ENCODE measurements at places on chromosomes 6 and 20.

GRCh38 chr6:99736302-99736701, 129.7 kb downstream of the PRDM13 start:
- no peak for DNase-seq

- no peak for DNase-seq
These were observed 34.9 kb upstream of the TINAG start for GRCh38 chr6:54273214-54273820.

GRCh38 chr6:165767228-165767627, 104.2 kb upstream of the PDE10A start:
- DNase-seq: no peak

GRCh38 chr6:28794175-28795002, 129.4 kb downstream of the TRIM27 start:
- no peak for DNase-seq

- DNase-seq: no peak
These were observed 18.6 kb downstream of the ADGRF1 start for GRCh38 chr6:47023573-47023972.

- no peak for DNase-seq
These were observed 548.9 kb downstream of the PRKN start for GRCh38 chr6:162178666-162179065.

DNA sequence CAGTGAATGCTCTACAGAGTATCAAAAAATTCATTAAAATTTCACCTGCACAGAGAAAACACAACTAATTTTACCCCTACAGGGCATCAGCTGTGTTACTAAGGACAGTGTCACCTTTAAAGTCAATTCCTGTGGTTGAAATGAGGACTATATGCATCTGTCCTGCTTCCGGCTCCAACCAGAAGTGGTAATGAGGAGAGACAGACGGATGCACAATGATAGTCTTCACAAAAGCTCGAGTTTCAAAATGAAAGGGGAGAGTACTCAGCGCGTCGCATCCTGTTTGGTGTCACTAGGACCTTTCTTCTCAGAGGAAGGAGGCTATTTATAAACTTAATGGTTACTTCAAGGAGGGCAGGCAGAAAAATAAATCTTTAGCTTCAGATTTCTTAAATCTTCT, 86.5 kb downstream of the LYRM4 start:
- DNase-seq: no peak

DNA sequence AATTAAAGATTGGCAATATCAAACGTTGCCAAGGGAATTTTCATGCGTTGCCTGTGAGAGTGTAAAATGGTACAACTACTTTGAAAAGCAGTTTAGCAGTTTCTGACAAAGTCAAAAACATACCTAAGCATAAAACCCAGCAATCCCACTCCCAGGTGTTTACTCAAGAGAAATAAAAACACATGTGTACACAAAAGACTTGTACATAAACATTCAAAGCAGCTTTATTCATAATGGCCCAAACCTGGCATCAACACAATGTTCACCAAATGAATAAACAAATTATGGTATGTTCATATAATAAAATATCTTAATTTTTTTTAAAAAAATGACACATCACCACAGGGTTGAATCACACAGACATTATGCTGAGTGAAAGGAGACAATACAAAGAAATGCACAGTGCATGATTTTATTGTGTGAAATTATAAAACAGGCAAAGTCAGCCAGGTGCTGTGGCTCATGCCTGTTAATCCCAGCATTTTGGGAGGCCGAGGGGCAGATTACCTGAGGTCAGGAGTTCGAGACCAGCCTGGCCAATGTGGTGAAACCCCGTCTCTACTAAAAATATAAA, 240.4 kb upstream of the MARCKS start:
- no peak for DNase-seq

DNA sequence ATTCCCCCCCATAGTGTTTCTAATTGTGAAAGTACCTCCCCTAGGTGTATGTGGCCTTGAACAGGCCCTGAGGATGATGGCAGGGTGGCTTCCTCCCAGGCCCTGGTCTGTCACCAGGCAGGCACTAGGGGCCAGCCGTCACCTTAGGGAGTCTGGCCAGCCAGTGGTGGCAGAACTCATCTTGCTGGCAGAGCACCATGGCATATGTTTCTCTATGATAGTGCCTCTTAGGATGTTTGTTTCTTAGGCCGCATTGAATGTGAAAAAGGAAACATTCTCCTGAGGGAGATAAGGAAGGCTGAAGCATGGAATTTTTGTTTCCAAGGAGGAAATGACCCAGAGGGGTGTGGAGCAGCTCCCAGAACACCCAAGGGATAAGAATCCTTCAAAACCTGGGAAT, 45.2 kb upstream of the KLHL31 start:
- no peak for DNase-seq

- DNase-seq: no peak
These were observed 587 bp downstream of the PDSS2 start for GRCh38 chr6:107458672-107459282.

GRCh38 chr6:111700135-111700690, 94.5 kb upstream of the TRAF3IP2 start:
- DNase-seq: no peak

DNA sequence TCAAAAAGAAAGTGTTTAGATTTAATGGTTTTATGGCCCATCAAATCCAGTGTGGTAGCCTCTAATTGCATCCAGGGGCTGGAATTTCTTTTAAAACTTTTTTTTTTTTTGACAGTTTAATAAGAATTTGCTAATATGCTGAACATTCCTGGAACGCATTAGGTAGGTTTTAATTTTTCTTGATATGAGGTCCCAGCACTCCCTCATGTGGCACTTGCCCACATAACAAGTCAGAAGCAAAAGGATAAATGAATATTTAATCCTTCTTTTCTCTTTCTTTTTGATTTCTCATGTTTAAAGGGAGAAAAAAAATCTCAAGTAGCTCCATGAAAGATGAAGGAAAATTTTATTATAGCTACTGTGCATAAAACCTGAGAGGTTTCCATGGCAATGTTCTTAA, 13.5 kb downstream of the HAO1 start:
- peak; percentile 3 for DNase-seq

GRCh38 chr20:44166008-44166407, 21.0 kb downstream of the JPH2 start:
- DNase-seq: peak; percentile 65

DNA sequence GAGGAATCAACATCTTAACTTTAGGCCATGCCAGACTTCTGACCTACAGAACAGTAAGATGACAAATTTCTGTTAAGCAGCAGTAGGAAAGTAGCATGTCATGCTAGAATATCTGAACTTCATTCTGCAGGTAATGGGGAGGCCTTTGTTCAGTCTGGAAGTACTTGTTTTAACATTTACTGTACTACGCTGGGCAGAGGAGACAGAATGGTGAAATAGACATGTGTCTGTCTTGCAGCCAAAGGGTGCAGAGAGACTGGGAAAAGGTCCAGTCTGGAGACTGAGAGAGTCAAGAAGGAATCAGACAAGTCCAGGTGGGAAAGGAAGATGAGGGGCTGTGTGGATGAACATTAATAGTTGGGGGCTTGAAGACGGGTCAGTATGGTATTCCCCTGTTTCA, 17.5 kb upstream of the ZBTB2 start:
- no peak for DNase-seq

GRCh38 chr6:167578371-167578901, 248.3 kb upstream of the AFDN start:
- no peak for DNase-seq

GRCh38 chr20:49478754-49479689, 3.4 kb downstream of the KCNB1 start:
- DNase-seq: no peak

DNA sequence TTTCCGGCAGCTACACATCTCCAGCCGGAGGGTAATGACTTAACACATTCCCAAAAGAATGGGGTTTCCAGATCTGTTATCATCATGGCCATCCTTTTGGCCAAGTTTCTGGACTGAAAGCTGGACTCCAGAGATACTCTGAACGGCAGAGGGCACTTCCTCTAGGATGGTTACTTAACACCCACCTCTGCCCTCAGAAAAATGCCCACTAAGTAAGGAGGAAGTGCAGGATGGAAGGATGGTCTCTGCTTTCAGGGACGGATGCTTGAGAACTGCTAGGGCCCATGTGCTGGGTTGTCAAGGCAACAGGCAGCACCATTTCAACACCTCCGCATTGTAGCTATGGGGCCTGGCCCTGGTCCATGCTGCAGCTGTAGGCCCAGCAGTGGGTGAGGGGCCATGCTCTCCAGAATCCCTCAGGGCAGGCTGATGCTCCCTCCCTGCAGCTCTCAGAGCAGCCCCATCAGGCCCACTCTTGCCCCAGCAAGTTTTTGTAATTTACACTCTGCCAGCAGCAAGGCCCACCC, 16.5 kb upstream of the TGM3 start:
- no peak for DNase-seq

GRCh38 chr20:62738025-62738881, 29.6 kb downstream of the NTSR1 start:
- DNase-seq: no peak

GRCh38 chr6:85262621-85263020, 187.3 kb upstream of the NT5E start:
- DNase-seq: no peak

- no peak for DNase-seq
These were observed 4.0 kb downstream of the MKKS start for GRCh38 chr20:10430000-10430466.

- DNase-seq: no peak
These were observed 4.4 kb downstream of the IL20RA start for GRCh38 chr6:137040393-137040792.

DNA sequence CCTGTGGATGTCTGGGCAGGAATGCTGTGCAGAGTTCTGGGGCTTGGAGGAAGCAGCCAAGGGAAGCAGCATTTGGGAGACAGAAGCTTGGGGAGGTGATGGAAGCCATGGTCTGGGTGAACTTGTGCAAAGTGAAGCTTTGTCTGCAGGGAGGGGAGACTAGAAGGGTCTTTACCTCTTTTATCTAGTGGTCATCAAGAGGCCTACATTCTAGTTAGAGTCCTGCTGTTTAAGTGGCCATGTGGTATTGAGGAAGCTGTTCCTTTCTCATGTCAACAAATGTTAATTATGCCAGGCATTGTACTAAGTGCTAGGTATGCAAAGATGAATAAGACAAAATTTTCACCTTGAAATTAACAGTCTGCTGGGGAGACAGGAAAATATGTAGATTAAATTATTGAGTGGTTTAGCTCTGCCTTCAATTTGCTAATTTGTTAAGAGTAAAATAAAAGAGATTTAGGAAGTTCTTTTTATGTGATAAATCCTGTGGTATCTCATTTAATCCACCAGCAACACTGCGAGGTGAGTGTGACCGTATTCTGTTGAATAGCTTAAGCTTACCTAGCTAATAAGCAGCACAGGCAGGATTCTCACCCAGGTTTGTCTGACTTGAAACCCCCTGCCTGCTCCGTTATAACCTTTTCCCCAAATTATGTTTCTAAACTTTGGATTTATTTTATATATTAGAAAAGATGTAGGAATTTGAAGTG, 43.1 kb downstream of the ARID1B start:
- no peak for DNase-seq

DNA sequence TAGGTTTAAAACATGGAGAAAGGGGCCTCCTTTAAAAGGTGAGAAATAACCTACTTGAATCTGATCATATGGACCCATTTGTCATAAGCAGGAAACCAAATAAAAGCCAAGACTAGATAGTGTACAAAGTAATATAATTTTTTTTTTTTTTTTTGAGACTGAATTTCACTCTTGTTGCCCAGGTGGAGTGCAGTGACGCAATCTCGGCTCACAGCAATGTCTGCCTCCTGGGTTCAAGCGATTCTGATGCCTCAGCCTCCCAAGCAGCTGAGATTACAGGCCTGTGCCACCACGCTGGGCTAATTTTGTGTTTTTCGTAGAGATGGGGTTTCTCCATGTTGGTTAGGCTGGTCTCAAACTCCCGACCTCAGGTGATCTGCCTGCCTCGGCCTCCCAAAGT, 89.2 kb downstream of the SASH1 start:
- no peak for DNase-seq

DNA sequence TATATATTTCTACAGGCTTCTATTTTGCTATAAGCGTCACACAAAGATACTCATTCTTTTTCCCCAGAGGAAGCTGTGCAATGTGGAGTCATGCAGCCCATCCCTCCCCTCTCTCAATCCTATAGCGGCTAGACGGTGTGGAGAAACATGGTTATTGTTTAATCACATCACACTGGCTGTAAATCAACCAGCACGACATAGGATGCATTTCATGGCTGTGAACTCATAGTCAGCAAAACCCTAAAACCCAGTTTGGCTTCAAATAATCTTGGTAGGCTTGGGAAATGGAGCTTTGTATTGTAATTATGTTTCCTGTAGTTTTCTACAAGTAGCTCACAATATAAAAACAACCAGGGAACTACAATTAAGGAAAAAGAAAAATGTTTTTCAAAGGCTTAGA, 16.8 kb downstream of the FOXC1 start:
- DNase-seq: no peak

- DNase-seq: no peak
These were observed 76.3 kb upstream of the GGTLC1 start for GRCh38 chr20:24064915-24065314.

- no peak for DNase-seq
These were observed 51.3 kb downstream of the ADAT2 start for GRCh38 chr6:143399176-143399575.

DNA sequence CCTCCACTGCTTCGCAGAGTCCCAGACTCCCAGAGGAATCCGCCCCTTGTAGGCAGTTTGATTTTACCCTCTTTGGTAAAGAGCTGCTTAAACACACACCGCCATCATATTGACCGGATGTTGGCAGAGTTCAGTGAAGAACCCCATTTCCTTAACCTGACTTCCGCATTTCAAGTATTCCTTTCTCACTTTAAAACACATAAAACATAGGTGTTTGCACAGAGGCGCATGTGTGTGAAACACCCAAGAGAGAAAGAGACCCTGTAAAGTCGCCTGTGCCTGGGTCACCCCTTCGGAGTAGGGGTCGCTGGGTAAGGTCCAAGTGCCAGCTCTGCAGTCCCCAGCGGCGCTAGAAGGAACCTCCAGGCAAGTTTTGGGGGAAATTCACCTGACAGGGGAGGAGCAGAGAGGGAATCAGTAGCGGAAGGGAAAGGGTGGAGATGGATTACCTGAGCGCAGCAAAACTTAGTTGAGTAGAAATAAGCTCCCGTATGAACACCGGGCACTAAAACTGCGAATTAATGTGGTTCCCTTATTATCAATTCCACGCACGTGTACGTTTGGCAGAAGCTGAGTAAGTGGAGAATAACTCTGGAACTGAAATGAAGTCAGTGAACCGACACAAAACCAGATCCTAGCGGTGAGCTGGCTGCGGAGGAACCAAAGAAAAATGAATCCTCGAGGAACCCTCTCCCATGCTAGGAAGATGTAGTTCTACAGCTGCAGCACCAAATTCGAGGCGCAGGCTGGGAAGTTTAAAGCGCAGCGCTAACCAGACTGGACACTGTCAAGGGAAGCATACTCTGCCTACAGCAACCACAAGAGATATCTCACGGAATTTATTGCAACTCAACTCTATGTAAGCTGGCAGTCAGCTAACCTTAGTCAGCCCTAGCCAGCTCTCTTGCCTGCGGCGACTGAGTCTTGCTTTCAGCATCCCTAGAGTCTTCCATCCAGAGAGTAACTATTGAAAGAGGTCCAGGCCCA, 3.5 kb upstream of the HTR1B start:
- no peak for DNase-seq

- no peak for DNase-seq
These were observed 53.3 kb downstream of the TRAM2 start for GRCh38 chr6:52523378-52524142.
